Natural killer cell (primary cell): ENCODE measurements at places on chromosomes 12 and 14. TPM values are rescaled to one million over a fixed set of nuclear protein-coding genes. Genes with fewer than 3 reads are reported as not detected.

GRCh38 chr12:4934407-4935035, 24.8 kb downstream of the KCNA1 start:
- peaks cover 3% of the 10 kb centered on the region for H3K27me3 ChIP-seq
- no peak overlapping the region for H3K4me3 ChIP-seq
- DNase-seq: no peak
- no peaks in the 10 kb centered on the region for H3K36me3 ChIP-seq

GRCh38 chr12:10031321-10031720, 839 bp downstream of the CLEC9A start:
- DNase-seq: no peak
- H3K27ac ChIP-seq: no peak overlapping the region
- no peaks in the 10 kb centered on the region for H3K27me3 ChIP-seq

DNA sequence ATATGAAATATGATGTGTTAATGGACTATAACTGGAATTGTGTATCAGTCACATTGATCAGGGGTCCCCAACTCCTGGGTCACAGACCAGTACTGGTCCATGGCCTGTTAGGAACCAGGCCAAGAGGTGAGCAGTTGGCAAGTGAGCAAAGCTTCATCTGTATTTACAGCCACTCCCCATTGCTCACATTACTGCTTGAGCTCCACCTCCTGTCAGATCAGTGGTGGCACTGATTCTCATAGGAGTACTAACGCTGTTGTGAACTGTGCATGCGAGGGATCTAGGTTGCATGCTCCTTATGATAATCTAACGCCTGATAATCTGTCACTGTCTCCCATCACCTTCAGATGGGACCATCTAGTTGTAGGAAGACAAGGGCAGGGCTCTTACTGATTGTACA, 72.3 kb downstream of the CDK17 start:
- H3K27ac ChIP-seq: no peak overlapping the region
- peak; percentile 39 for DNase-seq
- peaks cover 17% of the 10 kb centered on the region for H3K4me1 ChIP-seq
- peaks cover 21% of the 10 kb centered on the region for H3K36me3 ChIP-seq
- no peaks in the 10 kb centered on the region for H3K27me3 ChIP-seq
- H3K4me3 ChIP-seq: no peak overlapping the region

- no peak overlapping the region for H3K4me3 ChIP-seq
- H3K27me3 ChIP-seq: no peaks in the 10 kb centered on the region
- H3K27ac ChIP-seq: no peak overlapping the region
- DNase-seq: no peak
These were observed 27.9 kb upstream of the FBXO21 start for GRCh38 chr12:117218149-117218548.

GRCh38 chr14:21990116-21990515, 316.5 kb upstream of the OR4E1 start:
- peak; percentile 56 for DNase-seq
- H3K27me3 ChIP-seq: peaks cover 2% of the 10 kb centered on the region
- no peak overlapping the region for H3K4me3 ChIP-seq
- no peak overlapping the region for H3K27ac ChIP-seq
- no peaks in the 10 kb centered on the region for H3K36me3 ChIP-seq

- H3K27me3 ChIP-seq: no peaks in the 10 kb centered on the region
- H3K27ac ChIP-seq: no peak overlapping the region
- no peak overlapping the region for H3K4me3 ChIP-seq
- no peaks in the 10 kb centered on the region for H3K4me1 ChIP-seq
These were observed 57.6 kb downstream of the ST8SIA1 start for GRCh38 chr12:22276867-22277266.

DNA sequence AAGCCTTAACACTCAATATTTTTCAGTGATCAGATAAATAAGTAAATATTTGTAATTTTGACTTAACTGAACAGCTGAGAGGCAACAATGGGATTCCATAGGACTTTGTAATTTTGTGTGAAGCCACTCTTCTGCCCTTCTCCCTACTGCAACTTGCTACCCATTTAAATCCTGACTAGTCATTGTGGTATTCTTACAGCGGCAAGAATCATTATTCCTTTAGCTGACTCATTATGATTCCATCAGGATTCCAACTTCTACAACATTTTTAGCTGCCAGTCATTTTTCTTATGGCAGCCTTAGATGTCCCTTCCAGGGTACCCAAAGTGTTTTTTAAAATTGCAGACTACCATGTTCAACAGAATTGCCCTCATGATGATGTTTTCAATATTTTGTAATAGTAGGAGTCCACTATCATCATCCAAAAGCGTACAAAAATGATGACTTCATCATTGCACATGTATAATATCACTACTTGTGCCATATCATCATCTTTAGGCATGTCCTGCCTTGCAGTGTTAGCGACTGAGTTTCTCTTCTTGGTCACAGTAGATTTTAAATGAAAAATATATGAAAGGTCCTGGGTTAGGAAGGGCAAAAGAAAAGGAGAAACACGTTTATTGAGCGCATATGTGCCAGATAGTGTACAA, 5.1 kb upstream of the MAGOHB start:
- no peaks in the 10 kb centered on the region for H3K4me1 ChIP-seq
- H3K27me3 ChIP-seq: no peaks in the 10 kb centered on the region
- no peak overlapping the region for H3K27ac ChIP-seq
- H3K4me3 ChIP-seq: no peak overlapping the region
- no peak for DNase-seq
- peaks cover 9% of the 10 kb centered on the region for H3K36me3 ChIP-seq

DNA sequence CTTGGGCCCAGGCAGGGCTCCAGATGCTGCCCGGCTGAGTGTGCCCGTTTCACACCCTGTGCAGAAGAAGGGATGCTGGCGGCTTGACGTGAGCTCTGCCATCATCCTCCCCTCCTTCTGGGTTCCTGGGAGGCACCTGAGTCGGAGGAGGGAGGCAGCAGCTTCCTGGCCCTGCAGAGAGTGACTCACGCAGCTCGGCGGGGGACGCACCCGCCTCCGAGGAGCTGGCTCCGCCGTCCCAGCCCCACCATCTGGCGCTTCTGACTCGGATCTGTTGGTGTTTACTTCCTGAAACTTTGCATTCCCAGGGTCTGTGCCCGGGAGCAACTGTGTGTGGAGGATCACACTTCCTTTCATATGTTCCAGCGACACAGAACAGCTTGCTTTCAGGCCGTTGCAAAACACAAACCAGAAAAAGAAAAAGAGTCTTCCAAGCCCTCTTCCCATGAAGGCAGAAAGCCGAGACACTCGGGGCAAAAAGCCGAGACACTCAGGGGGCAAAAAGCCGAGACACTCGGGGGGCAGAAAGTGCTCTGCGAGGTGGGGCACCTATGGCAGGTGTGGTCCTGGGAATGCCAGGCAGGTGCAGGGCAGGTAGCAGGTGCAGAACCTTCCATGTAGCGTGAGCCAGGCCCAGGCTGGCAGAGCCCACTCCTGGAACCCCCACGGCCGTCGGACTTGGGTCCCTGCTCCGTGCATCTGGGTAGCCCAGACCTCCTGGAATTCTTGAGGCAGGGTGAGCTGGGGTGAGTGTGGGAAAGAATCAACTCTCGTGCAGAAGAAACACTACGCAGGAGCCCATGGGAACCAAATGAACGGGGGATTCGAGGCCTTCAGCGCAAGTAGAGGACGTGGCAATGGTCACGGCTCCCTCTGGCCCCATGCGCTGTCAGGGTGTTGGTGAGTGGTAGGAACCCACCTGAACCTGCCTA, 27.6 kb upstream of the GALNT9 start:
- no peaks in the 10 kb centered on the region for H3K36me3 ChIP-seq
- no peaks in the 10 kb centered on the region for H3K27me3 ChIP-seq
- DNase-seq: no peak
- no peaks in the 10 kb centered on the region for H3K4me1 ChIP-seq

GRCh38 chr12:107402041-107403022, 283.3 kb upstream of the PWP1 start:
- no peaks in the 10 kb centered on the region for H3K27me3 ChIP-seq
- DNase-seq: peak; percentile 40
- peaks cover 4% of the 10 kb centered on the region for H3K4me1 ChIP-seq
- H3K36me3 ChIP-seq: no peaks in the 10 kb centered on the region

- DNase-seq: no peak
- H3K4me1 ChIP-seq: peaks cover 12% of the 10 kb centered on the region
- H3K27ac ChIP-seq: no peak overlapping the region
These were observed 3.0 kb downstream of the TRMT5 start for GRCh38 chr14:60977847-60978246.

- H3K36me3 ChIP-seq: no peaks in the 10 kb centered on the region
- peaks cover 39% of the 10 kb centered on the region for H3K4me1 ChIP-seq
- no peak overlapping the region for H3K27ac ChIP-seq
- no peak for DNase-seq
- H3K4me3 ChIP-seq: no peak overlapping the region
- H3K27me3 ChIP-seq: no peaks in the 10 kb centered on the region
These were observed 890 bp downstream of the KRT71 start for GRCh38 chr12:52552055-52552454.

The GPRC5A gene
- total RNA-seq: 0.28 TPM

The CFAP251 gene
- total RNA-seq: 0.59 TPM

The IGFBP6 gene
- total RNA-seq: 0.61 TPM

The CDK4 gene
- 39.5 TPM for total RNA-seq

The ACOT6 gene
- total RNA-seq: not detected

The OTX2 gene
- not detected for total RNA-seq

The KRT2 gene
- total RNA-seq: 1.4 TPM

The KLRF1 gene
- 364 TPM for total RNA-seq

The PPFIA2 gene
- total RNA-seq: not detected
